Left lung (tissue), 14 donors: ENCODE measurements at places on chromosomes 6 and 20. TPM values are rescaled to one million over a fixed set of nuclear protein-coding genes. Genes with fewer than 3 reads are reported as not detected.
A peak's percentile ranks its signal among the peaks of the same experiment; 100 is the strongest.

GRCh38 chr6:149332602-149333265, 15.2 kb downstream of the TAB2 start:
- no peak overlapping the region for H3K4me3 ChIP-seq
- H3K4me1 ChIP-seq = peaks cover 95% of the 10 kb centered on the region
- H3K27ac ChIP-seq = no peak overlapping the region

NEDD9 gene
- total RNA-seq = 101 TPM

GRCh38 chr20:63061051-63061770, 54.4 kb upstream of the BHLHE23 start:
- no peaks in the 10 kb centered on the region for H3K36me3 ChIP-seq
- H3K4me1 ChIP-seq = no peaks in the 10 kb centered on the region
- no peaks in the 10 kb centered on the region for H3K27me3 ChIP-seq
- DNase-seq = peak; percentile 39

- no peak overlapping the region for H3K27ac ChIP-seq
- no peak overlapping the region for H3K4me3 ChIP-seq
- no peaks in the 10 kb centered on the region for H3K36me3 ChIP-seq
- no peak for DNase-seq
Observed at GRCh38 chr6:99092461-99092860, 144.7 kb upstream of the FBXL4 start.

DNA sequence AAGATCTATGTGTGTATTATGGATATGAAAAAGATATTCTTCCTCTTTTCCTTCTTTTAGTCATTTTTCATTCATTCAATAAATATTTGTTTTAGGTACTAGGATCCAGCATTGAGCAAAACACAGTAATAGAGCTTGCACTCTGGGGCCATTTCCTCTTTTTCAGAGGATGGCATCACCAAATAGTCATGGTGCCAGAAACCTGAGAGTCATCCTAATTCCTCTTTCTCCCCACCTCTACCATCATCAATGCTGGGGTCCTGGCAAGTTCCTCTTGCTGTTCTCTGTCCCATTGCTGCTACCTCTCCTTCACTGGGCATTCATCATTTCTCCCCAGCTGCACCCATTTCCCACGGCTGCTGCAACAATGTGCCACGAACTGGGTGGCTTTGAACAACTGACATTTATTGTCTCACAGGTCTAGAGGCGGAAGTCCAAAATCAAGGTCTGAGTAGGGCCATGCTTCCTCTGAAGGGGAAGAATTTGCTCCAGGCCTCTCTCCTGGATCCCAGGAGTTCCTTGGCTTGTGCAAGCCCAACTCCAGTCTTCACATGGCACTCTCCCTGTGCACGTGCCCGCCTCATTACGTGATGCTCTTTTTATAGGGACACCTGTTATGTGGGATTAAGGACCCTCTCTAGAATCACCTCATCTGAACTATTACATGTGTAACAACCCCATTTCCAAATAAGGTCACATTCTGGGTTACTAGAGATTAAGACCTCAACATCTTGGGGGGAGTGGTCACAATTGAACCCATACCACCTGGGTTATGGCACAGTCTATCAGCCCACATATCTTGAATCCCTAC, 9.5 kb upstream of the IGF2R start:
- peaks cover 42% of the 10 kb centered on the region for H3K4me1 ChIP-seq
- no peaks in the 10 kb centered on the region for H3K27me3 ChIP-seq
- H3K27ac ChIP-seq = peak overlapping the region; percentile 37
- no peak for DNase-seq

IL22RA2 gene
- not detected for total RNA-seq

RAD21L1 gene
- total RNA-seq = not detected

LRRN4 gene
- 26.0 TPM for total RNA-seq

MICB gene
- 11.3 TPM for total RNA-seq

- H3K4me1 ChIP-seq = peaks cover 40% of the 10 kb centered on the region
- no peaks in the 10 kb centered on the region for H3K27me3 ChIP-seq
- no peak for DNase-seq
- no peak overlapping the region for H3K4me3 ChIP-seq
- no peaks in the 10 kb centered on the region for H3K36me3 ChIP-seq
- H3K27ac ChIP-seq = peak overlapping the region; percentile 88
Observed at GRCh38 chr20:33675136-33675959, 1.1 kb upstream of the NECAB3 start.

GRCh38 chr6:150334790-150335783, 33.7 kb upstream of the IYD start:
- H3K4me3 ChIP-seq = no peak overlapping the region
- peak; percentile 42 for DNase-seq
- H3K4me1 ChIP-seq = no peaks in the 10 kb centered on the region
- no peaks in the 10 kb centered on the region for H3K27me3 ChIP-seq
- H3K27ac ChIP-seq = no peak overlapping the region
- H3K36me3 ChIP-seq = no peaks in the 10 kb centered on the region

DNA sequence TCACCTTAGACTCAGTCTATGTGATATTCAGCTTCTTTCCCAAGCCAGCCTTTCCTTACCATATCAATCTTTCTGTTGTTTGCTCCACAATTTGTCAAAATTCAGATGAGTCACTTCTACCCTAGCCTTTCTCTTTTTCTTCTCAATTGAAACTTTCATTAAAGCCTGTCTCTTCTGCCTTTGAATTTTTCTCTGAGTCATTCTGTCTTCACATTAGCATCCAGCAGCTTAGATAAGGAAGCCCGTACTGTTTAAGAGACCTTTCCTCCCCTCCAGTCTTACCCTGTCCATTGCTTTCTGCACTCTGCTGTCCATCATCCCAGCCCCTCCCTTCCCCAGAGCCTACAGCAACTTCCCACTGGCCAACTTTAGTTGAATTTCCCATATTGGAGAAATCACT, 34.9 kb upstream of the RALGAPA2 start:
- H3K36me3 ChIP-seq = no peaks in the 10 kb centered on the region
- peaks cover 37% of the 10 kb centered on the region for H3K4me1 ChIP-seq
- no peak overlapping the region for H3K4me3 ChIP-seq
- no peak for DNase-seq

GRCh38 chr20:10590950-10591671, 82.7 kb downstream of the JAG1 start:
- no peak for DNase-seq
- no peaks in the 10 kb centered on the region for H3K36me3 ChIP-seq
- no peaks in the 10 kb centered on the region for H3K27me3 ChIP-seq
- peak overlapping the region; percentile 22 for H3K27ac ChIP-seq
- H3K4me1 ChIP-seq = no peaks in the 10 kb centered on the region

- H3K4me3 ChIP-seq = no peak overlapping the region
- no peak overlapping the region for H3K27ac ChIP-seq
- H3K4me1 ChIP-seq = peaks cover 65% of the 10 kb centered on the region
- H3K27me3 ChIP-seq = no peaks in the 10 kb centered on the region
- DNase-seq = no peak
Observed at GRCh38 chr20:37190354-37191112, 11.2 kb upstream of the MROH8 start.

- H3K27me3 ChIP-seq = no peaks in the 10 kb centered on the region
- peak overlapping the region; percentile 55 for H3K4me3 ChIP-seq
- H3K4me1 ChIP-seq = peaks cover 3% of the 10 kb centered on the region
- DNase-seq = peak; percentile 86
- H3K27ac ChIP-seq = peak overlapping the region; percentile 73
- no peaks in the 10 kb centered on the region for H3K36me3 ChIP-seq
Observed at GRCh38 chr6:27374824-27375612, 13.5 kb upstream of the ZNF391 start.

PREX1 gene
- 40.6 TPM for total RNA-seq

ZC2HC1B gene
- not detected for total RNA-seq

LY6G6F gene
- not detected for total RNA-seq

DNA sequence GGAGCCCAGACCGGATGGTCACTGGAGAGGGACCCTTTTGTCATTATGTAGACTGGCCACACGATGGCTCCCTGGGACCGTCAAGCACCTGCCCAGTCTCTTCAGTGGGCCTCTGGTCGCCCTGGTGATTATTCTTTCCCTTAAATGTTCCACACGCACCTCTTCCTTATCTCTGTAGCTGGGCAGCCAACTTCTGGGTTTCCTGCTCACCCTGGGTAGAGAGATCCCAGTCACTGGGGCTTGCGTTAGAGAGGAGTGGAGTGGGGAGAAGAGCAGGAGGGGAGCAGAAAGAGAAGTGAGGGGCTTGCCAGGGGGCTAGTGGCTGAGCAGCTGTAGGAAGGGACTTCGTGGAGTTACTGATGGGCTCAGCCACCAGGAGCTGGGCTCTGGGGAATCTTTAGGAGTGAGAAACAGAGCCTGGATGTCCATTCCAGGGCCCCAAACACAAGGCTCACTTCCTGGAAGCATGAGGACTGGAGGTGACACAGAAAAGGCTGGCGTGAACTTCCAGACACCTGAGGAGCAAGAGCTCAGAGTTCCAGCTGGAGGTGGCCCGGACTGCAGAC, 150.1 kb downstream of the DHX35 start:
- no peaks in the 10 kb centered on the region for H3K36me3 ChIP-seq
- H3K4me1 ChIP-seq = no peaks in the 10 kb centered on the region
- DNase-seq = peak; percentile 33
- no peak overlapping the region for H3K27ac ChIP-seq
- H3K27me3 ChIP-seq = peaks cover 71% of the 10 kb centered on the region

ARMH2 gene
- total RNA-seq = 0.50 TPM

GRCh38 chr20:41538810-41539596, 79.2 kb downstream of the CHD6 start:
- H3K27me3 ChIP-seq = no peaks in the 10 kb centered on the region
- no peak for DNase-seq
- H3K36me3 ChIP-seq = no peaks in the 10 kb centered on the region
- no peaks in the 10 kb centered on the region for H3K4me1 ChIP-seq
- no peak overlapping the region for H3K4me3 ChIP-seq
- H3K27ac ChIP-seq = no peak overlapping the region

DNA sequence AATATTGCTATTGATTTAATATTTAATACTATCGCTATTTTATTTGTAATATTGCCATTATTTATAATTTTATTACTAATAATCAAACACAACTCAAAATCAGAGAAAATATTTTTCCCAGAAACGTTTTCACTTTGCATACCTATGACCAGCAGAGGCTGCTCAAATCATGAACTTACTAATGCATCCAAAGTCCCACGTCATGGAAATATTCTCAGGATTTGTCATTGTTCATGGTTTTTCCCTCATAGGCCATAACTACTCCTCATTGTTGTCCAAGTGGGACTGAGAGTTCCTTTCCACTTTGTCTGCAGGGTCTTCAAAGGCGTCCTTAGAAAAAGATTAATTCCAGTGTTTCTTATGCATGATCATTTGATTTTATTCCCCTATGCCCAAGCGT, 344.8 kb downstream of the THBS2 start:
- no peaks in the 10 kb centered on the region for H3K36me3 ChIP-seq
- H3K27ac ChIP-seq = no peak overlapping the region
- no peak overlapping the region for H3K4me3 ChIP-seq
- H3K27me3 ChIP-seq = no peaks in the 10 kb centered on the region
- H3K4me1 ChIP-seq = no peaks in the 10 kb centered on the region
- DNase-seq = no peak

SLC44A4 gene
- total RNA-seq = 78.8 TPM

DNA sequence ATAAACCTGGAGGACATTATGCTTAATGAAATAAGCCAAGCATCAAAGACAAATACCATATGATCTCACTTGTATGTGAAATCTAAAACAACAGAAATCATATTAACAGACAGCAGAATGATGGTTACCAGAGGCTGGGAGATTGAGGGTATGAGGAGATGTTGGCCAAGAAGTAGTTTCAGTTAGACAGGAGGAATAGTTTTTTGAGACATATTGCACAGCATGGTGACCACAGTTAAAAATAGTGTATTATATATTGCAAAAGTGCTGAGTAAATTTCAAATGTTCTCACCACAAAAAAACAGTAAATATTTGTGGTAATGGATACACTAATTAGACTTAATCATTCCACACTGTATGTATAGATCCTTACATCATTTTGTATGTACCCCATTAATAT, 1.8 kb downstream of the GABRR1 start:
- H3K36me3 ChIP-seq = no peaks in the 10 kb centered on the region
- DNase-seq = no peak
- no peak overlapping the region for H3K27ac ChIP-seq
- no peaks in the 10 kb centered on the region for H3K27me3 ChIP-seq
- H3K4me1 ChIP-seq = no peaks in the 10 kb centered on the region

- DNase-seq = no peak
- no peaks in the 10 kb centered on the region for H3K36me3 ChIP-seq
- no peak overlapping the region for H3K4me3 ChIP-seq
- no peaks in the 10 kb centered on the region for H3K4me1 ChIP-seq
Observed at GRCh38 chr20:37081717-37082289, 14.0 kb downstream of the RBL1 start.

DNA sequence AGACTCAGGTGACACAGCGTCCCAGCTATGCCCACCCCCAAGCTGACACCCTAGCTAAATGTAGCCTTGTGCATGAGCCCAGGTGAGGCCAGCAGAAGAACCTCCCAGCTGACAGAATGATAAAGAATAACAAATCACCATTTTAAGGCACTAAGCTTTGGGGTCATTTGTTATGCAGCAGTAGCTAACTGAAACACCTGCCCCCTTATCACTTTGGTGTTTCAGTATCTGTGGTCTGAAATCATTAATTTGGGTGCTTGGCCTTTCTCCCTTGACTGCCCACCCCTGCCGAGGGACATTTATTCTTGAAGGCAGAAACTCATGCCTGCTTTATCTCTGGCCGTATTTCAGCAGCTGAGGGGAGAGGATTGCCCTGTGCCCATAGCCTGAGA, 30.0 kb downstream of the DACT2 start:
- no peak for DNase-seq
- no peaks in the 10 kb centered on the region for H3K36me3 ChIP-seq
- H3K27ac ChIP-seq = no peak overlapping the region
- no peak overlapping the region for H3K4me3 ChIP-seq
- no peaks in the 10 kb centered on the region for H3K4me1 ChIP-seq

MYL9 gene
- total RNA-seq = 344 TPM

DNA sequence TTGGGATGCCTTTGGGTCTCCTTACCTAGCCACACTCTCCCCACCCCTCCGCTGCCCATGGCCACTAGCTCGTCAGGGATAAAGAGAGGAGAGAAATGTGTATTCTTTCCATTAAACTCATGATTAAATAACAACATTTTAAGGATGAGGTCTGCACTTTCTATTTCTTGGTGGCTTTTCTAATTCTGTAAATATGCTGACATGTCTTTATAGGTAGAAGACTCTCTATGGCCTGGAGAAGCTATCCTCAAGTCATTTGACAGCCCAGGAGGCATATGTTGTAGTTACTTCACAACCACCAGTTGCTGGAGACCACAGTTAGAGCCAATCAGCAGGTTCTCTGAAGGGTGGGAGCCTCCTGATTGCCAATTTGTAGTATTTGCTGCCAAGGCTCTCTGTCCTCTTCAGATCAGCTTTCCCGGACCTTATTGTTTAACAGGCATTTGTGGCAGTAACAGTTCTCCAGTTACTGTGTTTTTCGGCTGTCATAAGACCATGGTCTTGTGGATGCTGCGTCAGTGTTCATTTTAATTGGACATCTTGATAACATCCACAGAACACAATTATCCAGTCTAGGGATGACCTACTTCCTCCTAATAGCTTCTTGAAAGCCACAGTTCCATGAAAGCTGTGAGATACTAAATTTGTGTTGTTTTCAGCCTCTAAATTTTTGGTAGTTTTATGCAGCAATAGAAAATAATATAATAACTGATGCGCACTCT, 205.0 kb upstream of the KCNQ5 start:
- no peaks in the 10 kb centered on the region for H3K36me3 ChIP-seq
- DNase-seq = no peak
- no peak overlapping the region for H3K27ac ChIP-seq
- no peak overlapping the region for H3K4me3 ChIP-seq
- H3K4me1 ChIP-seq = no peaks in the 10 kb centered on the region

GRCh38 chr6:116326996-116327395, 43.8 kb upstream of the DSE start:
- H3K27me3 ChIP-seq = no peaks in the 10 kb centered on the region
- no peaks in the 10 kb centered on the region for H3K36me3 ChIP-seq
- H3K4me1 ChIP-seq = peaks cover 7% of the 10 kb centered on the region
- H3K27ac ChIP-seq = no peak overlapping the region
- H3K4me3 ChIP-seq = no peak overlapping the region
